T47D (cell line): ENCODE measurements at places on chromosomes 16 and 17.

- DNase-seq = peak; percentile 3
Measured at GRCh38 chr16:80085606-80086005, 455.2 kb upstream of the DYNLRB2 start.

DNA sequence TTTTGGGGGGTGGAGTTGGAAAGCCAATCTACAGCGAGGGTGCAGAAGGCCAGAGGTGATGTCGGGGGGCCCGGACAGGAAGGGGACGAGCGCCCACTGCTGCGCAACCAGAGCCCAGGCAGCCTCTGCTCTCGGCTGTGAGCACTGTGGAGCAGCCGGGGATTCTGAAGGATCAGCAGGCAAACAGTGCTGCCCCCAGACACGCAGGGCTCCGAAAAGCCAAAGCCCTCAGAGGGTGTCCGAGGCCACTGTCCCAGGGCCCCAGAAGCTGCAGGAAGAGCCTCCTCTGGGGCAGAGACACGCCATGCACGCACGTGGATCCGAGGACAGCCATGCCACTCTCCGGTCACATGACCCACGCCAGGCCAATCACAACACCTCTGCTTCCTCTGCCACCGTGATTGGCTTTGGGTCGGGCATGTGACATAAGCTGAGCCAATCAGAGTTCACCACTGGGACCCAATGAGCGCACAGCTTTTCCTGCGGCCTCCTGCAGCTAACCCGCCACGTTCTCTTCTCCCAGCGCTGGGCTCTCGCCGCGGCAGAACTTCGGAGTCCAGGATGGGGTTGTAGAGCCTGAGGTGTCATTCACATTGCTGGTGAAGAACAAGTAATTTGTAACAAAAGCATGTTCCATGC, 40.7 kb downstream of the ACTG1 start:
- no peak for DNase-seq

DNA sequence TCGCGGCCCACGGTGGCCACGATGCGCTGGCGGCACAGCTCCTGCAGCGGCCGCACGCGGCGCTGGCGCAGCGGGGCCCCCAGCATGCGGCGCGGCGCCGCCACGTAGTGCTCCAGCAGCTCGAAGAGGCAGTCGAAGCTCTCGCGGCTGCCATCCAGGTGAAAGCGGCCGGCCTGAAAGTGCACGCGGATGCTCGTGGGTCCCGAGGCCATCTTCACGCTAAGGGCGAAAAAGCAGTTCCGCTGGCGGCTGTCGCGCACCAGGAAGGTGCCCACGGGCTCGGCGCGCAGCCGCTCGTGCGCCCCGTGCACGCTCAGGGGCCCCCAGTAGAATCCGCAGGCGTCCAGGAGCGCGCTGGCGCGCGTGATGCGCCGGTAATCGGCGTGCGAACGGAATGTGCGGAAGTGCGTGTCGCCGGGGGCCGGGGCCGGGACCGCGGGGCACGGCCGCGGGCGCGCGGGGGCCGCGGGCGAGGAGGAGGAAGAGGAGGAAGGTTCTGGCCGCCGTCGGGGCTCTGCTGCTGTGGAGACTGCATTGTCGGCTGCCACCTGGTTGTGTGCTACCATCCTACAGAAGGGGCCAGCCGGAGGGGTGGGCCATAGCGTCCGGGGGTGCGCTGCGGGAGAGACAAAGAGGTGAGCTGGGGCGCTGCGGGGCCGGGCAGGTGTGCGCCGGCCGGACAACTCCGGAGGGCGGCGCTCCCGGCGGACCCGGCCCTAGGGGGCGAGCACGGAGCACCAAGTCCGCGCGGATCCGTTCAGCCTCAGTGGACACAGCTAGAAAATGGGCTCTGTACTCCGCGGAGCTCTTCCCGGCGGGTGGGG, 879 bp downstream of the SOCS1 start:
- DNase-seq = no peak

GRCh38 chr17:41455236-41455635, 11.9 kb downstream of the KRT32 start:
- DNase-seq = no peak

- no peak for DNase-seq
Measured at GRCh38 chr17:30897311-30897710, 8.7 kb downstream of the TEFM start.

- DNase-seq = no peak
Measured at GRCh38 chr17:50927287-50927686, 61.1 kb upstream of the TOB1 start.

DNA sequence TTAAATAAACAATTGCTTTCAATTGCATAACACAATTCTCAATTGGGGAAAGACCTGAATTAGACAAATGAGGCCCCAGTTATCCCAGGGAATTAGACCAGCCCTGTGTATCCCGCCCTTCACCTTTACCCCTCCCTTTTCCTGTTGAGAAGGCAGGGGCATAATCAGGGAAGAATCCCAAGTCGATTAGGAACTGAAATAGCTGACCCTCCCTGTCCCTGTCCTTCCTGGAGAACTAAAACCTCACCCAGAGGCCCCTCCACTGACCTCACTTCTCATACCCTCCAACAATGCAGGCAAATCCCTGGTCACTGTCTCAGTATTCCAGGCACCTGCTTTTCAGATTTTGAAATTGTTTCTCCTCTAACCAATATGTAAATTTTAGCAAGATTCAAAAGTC, 165.4 kb upstream of the CDH11 start:
- DNase-seq = no peak

DNA sequence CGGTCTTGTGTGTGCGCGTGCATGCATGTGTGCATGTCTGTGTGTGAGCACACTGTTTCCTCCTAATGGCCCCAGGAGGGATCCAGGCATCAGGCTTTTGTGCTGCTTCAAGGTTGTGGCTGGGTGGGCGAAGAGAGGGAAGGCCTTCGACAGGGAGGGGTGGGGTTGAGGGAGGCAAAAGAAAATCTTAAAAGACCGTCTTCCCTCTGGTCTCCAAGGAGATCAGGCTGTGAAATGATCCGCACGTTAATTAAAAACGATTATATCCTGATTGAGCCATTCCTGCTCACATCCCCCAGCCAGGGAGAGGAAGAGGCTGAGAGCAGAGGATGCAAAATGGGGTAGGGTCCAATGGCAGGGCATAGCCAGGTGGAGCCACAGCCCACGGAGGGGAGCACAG, 46.9 kb downstream of the RAI1 start:
- no peak for DNase-seq

DNA sequence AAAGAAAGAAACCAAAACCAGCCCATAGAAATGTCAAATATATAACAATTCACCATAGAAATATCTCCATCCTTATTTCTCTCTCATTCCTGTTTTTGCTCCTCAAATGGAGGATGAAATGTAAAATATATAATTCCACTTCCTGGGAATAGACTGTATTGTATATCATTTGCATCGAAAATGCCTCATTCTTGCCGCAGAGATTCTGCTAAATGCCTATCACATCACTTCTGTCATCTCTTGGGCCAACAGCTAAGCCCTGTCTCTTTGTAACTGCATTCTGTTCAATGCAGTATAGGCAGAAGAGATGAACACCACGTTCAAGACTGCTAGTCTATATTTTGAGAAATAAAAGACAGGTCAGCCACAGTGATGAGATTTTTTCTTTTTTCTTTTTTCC, 956.3 kb upstream of the SOX9 start:
- no peak for DNase-seq

DNA sequence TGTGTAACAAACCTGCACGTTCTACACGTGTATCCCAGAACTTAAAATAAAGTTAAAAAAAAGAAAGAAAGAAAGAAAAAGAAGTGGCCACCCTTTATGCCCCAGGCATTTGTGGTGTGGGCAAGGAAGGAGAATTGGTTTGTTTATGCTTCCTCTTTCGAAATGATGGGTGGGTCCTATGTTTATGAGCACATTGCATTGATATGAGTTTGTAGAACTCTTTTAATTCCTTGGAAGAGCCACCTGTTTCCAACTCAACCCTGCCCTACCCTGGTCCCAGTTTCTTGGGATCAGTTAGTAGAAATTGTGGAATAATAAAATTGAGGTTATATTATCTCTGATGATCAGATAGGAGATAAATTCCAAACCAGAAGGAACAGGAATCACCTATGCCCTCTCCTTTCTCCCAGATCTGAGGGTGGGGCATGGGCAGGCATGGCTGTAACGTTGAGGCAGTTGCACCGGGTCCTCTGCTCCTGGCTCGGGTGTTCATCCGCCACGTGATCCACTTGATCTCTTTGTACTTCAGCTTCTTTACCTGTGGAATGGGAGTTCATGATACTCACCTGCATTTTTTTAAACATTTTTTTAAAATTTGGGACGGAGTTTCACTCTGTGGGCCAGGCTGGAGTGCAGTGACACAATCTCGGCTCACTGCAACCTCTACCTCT, 15.9 kb downstream of the CHAD start:
- DNase-seq = no peak

DNA sequence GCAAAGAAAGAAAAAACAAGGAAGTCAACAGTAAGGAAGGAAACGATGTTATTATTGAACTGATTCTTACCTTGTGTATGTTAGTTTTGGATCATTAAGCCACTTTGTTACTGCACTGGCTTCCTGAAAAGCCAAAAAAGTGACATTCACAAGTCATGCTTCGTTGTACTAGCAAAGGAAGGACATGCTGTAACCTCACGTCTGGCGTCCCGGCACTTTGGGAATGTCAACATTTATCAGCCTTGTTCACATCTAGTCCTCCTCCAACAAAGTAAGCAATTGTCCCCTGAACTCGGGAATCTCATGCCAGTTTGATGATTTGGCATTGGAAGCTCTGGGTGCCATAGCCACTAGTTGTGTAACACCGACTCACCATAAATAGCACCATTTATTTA, 731 bp upstream of the MKS1 start:
- no peak for DNase-seq

GRCh38 chr17:58757162-58757613, 1.5 kb downstream of the PPM1E start:
- no peak for DNase-seq

- DNase-seq = no peak
Measured at GRCh38 chr17:14580499-14580898, 279.6 kb downstream of the HS3ST3B1 start.

- no peak for DNase-seq
Measured at GRCh38 chr17:80360396-80360795, 54.6 kb upstream of the ENDOV start.

GRCh38 chr17:68589086-68589485, 12.1 kb downstream of the FAM20A start:
- no peak for DNase-seq
